ENCODE measurements at places on chromosomes 3 and 15.

DNA sequence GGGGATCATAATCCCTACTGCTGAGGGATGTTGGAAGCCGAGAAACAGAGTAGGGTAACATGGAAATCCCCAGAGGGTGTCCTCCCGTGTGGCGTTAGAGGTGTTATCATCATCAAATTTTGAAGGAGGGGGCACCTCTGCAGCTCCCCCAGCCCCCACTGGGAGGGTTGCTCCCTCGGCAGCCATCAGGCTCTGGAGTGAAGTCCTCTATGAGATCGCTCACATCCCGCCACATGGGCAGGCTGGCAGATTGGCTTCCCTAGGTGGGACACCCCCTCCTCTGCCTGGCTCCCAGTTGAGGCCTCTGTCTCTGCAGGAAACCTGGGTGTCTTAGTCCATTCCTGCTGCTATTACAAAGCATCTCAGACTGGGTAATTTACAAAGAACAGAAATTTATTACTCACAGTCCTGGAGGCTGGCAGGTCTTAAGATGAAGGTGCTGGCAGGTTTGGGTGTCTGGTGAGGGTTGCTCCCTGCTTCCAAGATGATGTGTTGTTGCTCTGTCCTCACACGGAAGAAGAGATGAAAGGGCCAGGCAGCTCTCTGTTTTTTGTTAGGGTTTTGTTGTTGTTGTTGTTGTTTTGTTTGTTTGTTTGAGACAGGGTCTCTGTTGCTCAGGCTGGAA, 120.5 kb downstream of the NUP210 start:
- DNase-seq: no peak

DNA sequence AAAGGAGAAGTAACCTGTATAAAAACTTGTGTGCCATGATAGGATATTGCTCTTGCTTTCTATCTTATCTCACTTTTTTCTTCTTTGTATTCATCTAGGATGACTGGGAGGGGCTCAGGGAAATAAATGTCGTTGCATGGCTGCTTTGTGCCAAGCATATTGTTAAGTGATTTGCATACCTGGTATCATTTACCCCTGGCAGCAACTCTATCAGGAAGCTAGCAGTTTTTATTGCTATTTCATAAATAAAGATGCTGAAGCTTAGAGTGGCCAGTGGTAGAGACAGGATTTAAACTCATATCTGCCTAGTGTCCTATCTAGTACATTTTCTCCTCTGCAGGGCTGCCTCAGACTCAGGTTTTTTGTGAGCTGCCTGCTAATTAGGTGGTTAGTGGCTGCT, 253.3 kb downstream of the PTPRG start:
- DNase-seq: no peak

GRCh38 chr15:76844096-76844495, 61.0 kb downstream of the SCAPER start:
- no peak for DNase-seq

DNA sequence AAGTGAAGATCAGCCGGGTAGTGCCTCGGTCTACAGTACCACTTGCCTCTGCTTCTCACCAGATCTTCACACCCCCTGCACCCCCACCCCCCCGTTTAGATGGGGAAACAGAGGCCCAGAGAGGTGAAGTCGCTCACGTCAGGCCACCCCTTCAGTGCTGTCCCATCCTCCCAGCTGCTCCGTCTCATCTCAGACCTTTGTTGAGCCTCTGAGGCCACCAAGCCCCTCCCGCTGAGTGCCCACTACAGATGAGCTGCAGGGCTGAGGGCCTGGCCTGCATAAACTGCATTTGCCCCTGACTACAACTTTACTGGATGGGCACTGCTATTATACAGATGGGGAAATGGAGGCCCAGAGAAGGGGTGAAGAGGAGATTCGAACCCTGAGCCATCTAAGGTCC, 35.8 kb downstream of the ADAMTS7 start:
- no peak for DNase-seq

- no peak for DNase-seq
Observed at GRCh38 chr3:56781762-56782161, 20.0 kb downstream of the ARHGEF3 start.

- DNase-seq: no peak
Observed at GRCh38 chr15:67143646-67144045, 78.2 kb downstream of the SMAD3 start.

GRCh38 chr15:89654847-89655805, at the start of gene KIF7:
KIF7 (minus strand) TSS chr15:89655467; CDS start chr15:89652930, 2,537 bp downstream.
- no peak for DNase-seq

DNA sequence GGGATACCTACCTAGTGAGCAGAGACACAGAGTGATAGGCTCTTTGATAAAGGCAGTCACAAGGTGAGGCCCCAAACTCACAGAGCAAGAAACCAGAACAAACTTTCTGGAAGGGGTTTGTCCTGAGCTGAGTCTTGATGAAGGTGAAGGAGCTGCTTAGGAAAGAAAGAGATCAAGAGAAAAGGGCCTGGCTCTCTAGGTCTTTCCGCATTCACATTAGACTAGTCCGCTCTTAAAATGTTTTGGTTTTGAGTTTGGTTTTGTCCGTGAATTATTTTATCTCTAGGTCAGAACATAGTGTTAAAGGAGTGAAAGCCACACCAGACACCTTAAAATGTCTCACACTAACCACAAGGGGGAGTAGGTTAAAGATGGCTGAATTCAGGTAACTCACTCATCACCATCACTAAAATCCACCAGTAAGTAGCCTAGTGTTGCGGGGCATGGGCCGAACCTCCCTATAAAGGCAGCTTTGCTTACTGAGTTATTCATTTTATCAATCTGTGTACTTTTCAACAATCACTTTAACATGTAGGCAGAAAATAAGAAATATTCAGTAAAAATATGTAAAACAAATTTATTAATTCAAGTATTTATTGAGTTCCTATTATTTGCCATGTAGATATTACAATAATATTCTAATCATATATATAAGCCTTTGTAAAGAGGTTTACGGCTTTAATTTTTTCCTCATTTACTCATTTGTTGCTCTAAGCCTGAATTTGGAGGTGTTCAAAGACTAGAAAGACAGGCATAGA, 121.5 kb upstream of the TSC22D2 start:
- DNase-seq: peak; percentile 45

DNA sequence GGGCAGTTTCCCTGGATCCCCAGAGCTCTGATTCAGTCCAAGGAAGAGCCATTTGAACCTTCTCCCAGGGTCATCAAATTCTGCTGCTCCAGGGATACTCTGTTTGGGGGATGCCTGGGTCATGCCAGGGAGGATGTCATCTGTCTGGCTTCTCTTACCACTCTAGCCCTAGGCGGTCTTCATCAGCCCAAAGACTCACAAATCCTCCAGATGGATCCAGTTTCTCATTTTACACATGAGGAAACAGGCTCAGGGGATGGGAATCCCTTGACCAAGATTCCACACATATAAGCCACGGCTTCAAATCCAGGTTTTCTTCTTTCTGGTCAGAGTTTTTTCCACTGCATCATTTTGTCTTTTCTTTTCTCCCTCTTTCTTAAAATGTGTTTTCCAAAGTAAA, 36.7 kb downstream of the SLC28A1 start:
- DNase-seq: no peak

DNA sequence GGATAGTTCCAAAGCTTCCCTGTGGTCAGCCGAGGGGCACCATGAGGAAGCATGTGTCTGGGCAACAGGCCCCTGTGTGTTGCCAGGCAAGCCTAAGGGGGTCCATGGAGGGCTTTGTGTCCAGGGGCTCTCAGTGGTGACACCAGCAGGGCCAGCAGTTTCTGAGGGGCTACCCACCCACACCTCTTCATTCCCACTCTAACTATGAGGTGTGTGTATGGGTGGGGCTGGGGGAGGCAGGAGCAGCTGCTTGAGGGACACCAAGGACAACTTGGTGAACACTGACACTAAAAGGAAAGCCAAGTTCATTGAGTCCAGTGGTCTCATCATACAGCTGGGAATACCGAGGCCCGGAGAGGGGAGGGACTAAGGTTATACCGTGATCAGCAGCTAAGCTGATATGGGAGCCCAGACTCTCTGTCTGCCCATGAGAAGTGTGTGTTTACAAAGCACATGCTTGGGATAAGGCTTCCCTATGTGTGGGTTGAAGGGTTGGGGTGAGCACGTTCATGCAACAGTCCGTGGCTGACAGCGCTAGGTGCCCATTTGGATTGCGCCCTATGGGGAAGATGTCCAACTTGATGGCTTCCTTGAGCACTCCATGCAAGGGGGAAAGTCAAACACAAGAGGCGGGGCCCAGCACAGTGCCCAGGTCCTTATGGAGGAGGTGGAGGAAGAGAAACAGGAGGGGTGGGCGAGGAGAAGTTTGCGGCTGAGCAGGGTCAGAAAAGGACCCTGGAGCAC, 34.8 kb upstream of the CHRNB4 start:
- no peak for DNase-seq

DNA sequence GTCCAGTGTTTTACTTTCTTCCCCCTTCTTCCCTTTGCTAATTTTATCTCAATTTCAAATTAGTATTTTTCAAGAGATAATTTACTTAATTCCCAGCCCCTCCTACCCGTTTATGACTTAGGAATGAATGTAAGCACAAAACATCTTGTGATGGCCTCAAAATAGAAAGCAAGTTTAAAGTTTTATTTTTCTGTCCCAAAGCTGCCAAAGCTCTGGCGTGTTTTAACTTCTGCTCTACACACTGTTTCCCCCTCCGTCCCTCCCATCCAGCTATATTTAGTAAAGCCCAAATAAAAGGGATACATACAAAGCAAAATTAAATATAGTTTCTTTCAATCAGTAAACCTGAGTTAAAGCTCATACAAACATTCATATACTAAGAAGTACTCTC, 59.9 kb downstream of the IGF2BP2 start:
- no peak for DNase-seq

GRCh38 chr3:56125358-56126005, 342.8 kb downstream of the ERC2 start:
- DNase-seq: no peak

- DNase-seq: no peak
Observed at GRCh38 chr3:137222736-137223225, 265.0 kb downstream of the IL20RB start.

DNA sequence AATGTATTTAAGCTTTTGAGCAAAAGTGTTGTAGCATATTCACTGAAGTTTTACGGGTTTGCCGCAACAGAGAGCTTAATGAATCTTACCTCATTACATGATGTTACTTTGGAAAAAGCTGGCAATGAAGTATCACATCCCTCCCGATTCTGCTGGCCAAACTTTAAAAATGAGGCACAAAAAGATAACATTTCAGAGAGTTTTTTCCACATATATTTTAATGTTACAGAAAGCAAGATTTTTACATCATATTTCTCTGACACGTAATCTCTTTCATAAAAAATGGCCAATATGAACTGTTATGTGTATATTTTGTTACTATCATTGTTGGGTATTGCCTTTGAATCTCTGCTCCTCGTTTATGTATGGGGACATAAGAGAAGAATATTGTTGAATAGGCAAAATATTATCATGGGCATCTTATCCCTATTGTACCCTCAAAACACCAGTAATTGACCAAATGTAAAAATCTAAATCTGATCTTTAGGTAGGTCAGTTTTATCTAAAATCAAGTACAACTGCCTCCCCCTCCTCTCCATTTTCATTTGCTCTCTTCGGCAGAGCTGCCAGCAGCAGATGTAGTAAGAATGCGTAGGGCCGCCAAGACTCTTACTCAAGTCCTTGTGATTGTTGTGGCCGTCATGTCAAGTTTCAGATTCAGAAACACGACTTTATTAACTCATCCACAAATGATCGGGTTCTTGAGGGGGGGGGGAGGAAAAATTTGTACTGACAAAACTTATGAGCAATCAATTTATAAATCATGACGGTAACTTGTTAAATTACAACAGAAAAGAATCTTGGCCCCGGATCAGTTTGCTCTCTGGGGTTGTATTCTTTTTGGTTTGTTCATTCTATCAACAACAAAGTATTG, 106.7 kb upstream of the THRB start:
- DNase-seq: no peak

- no peak for DNase-seq
Observed at GRCh38 chr15:51580982-51581381, 41.6 kb downstream of the DMXL2 start.

DNA sequence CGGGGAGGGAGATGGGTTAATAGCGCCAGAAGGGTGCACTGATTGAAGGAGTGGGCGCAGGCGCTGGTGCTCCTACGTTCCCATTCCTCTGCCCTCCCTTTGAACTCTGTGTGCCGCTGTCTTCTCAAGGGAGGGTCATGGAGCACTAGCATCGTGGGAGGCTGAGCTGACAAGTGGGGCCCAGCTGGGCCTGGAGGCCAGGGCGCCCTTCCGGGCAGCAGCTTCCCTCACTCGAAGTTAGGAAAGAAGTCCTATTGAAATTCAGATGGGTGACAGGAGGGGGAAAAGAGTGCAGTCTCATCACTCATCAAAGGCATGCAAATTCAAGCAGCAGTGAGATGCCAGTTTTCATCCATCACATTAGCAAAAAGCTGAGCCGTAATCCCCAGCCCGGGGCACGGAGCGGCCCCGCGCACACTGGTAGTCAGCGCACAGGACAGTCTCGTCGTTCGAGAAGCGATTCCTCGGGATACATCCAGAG, 128.2 kb downstream of the LRRK1 start:
- no peak for DNase-seq

DNA sequence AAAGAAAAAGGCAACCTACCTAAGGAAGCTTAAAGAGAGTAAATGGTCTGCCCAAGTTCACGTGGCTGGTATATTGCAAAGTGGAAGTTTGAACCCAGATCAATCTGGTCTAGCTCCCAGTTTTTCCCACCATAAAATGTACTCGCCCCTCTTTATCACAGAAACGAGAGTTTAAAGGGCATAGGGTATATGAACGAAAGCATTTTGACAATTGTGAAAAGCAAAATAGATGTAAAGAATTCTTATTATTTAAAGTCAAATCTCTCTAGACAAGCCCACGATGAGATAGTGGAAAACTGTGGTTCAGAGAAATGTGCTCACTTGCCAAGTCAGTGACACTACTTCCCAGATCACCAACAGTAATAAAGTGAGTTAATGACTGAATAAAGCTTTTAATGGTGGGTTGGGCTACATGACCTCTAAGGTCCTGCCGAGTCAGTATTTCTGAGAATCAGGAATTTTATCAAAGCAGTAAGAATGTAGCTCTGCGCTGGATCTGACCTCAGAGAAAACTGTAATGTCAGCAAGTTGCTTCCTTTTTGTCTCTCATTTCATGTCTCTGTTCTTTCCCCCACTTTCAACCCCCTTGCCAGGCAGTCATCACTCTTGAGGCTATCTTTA, 23.3 kb upstream of the NEO1 start:
- no peak for DNase-seq

DNA sequence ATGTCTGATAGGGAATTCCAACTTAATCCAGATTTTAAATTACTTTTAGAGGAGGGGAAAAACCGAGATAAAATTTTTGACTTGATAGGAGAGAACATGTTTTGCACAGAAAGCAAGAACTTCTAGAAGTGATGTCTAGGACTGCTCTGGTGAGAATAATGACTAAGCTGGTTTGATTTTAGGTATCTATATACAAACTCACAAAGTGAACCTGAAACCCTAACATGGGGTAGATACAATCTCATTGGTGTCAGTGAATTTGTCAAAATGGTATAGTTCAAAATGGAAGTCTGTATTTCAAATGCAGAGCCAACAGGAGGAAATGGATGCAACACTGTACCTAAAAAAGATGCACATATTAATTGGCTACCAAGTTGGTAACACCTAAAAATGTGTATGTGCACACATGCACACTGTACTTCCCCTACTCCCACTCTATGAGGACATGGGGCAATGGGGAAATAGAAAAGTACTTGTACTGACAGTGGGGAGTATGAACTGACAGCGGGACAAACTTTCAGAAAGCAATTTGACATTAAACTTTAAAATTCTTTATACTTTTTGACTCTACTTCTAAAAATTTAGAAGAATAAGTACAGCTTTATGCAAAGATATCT, 53.0 kb downstream of the NR1I2 start:
- DNase-seq: no peak

GRCh38 chr3:42106646-42107045, 15.5 kb downstream of the TRAK1 start:
- DNase-seq: no peak

Data from memory B cell (primary cell).